DMS153 (cell line): ENCODE measurements at places on chromosomes 16 and 17.

- DNase-seq: no peak
These were observed 61.4 kb upstream of the ARHGAP44 start for GRCh38 chr17:12727881-12728280.

- DNase-seq: no peak
These were observed 421.9 kb downstream of the PMP22 start for GRCh38 chr17:14843086-14843795.

GRCh38 chr17:77184474-77184873, 43.7 kb downstream of the SEC14L1 start:
- DNase-seq: no peak

- DNase-seq: no peak
These were observed 4.9 kb downstream of the CACNA1H start for GRCh38 chr16:1157639-1158455.

DNA sequence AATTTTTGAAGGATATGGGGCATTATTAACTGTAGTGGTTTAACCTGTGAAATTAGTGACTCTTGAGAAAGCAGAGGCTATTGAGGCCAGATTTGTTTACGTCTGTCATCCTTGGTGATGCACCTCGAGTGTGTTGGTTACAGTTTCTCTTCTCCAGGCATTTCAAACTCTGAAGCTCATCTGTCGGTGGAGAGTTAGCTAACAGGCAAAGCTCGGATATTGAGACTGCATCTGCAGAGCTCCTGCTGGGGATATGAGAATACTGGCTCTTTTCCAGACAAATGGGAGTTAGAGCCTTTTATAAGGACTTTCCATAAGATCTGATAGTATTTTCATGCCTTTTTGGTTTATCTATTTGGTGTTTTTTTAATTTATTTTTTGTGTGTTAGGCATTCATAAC, 6.7 kb downstream of the CLEC16A start:
- DNase-seq: no peak

GRCh38 chr16:30743716-30744115, 4.5 kb upstream of the PHKG2 start:
- no peak for DNase-seq

DNA sequence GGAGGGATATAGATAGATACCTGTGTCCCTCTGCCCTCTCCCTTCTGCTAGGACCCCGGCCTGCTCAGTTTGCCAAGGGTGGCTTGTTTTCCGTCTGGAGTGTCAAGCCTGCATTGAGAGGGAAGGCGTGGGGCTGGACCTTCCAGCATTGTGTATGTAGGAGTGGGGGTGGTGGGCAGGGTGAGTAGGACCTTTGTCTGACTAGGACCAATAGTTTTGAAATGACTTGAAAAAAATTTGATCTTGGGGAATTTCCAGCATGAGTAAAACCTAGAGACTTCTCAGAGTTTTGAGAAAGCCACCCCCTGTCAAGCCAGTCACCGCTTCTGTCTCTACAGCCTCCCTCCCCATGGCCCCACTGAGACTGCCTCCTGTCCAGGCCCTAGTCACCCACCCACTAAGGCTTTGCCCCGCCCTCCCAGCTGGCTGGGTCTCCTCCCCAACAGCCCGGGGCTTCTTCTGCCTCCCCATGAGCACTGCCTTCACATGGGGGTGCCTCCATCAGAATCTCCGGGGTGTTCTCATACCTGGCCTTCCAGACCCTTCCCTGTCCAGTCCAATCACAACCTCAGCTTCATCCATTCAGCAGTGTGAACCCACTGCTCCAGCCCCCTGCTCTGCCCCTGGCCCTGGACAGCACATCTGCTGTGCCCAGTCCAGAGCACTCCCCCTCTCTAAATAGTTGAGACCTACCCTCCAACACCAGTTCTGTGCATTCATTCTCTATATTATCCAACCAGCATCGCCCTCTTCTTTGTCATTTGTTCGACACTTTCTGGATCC, 207.0 kb downstream of the MSI2 start:
- DNase-seq: no peak

- no peak for DNase-seq
These were observed 4.1 kb upstream of the PITPNA start for GRCh38 chr17:1566505-1567199.

DNA sequence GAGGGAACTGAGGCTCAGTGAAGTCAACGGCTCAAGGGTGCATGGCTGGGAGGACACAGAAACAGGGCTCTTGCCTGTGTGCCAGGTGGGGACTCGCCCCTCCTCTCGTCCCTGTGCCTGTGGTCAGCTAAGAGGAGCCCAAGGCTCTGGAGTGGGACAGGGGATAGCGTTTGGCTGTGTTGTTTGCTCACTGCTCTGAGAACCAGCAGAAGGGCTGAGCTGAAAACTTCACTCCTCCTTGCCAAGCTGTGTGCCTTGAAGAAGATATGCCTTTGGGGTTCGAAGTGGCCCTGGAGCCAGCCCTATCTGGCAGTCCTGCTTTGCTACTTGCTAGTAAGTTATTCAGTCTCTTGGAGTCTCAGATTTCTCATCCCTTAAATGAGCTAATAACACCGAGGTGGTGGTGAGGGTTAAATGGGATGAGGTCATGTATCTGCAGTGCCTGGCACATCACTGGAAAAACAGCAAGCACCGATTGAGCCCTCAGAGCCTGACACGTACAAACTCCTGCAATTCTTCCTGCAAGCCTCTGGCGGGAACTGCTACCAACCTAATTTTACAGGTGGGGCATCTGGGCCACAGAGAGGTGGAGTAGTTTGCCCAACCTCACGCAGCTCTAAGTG, 17.7 kb downstream of the FOXL1 start:
- DNase-seq: no peak

DNA sequence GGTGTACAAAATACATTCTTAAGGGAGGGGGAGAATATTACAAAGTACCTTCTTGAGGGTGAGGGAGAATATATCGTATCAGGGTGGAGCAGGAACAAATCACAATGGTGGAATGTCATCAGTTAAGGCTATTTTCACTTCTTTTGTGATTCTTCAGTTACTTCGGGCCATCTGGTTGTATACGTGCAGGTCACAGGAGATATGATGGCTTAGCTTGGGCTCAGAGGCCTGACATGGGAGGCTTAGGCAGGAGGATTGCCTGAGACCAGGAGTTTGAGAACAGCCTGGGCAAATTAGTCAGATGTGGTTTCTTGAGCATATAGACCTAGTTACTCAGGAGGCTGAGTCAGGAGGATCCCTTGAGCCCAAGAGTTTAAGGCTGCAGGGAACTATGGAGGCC, 13.1 kb downstream of the ODAD4 start:
- no peak for DNase-seq

DNA sequence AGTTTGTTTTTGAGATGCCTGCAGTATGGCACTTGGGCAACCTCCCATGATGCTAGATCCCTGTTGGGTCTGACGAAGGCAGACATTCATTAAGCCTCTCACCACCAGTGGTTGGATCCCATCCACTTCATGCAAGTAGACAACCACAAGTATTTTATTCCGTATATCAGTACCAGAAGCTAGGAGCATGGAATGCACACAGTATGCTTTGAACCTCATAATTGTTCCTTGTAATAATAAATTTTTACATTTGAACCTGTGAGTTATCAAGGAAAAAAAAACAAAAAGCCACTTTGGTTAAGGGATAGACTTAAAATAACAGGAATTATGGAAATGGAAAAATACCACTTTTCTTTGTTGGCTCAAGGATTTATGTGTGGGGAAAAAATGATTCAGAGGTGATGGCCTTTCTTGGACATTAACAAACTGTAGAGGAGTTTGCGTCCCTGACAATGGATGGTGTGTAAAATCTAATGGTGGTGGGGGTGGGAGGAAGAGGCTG, 107.1 kb upstream of the KCNJ16 start:
- no peak for DNase-seq

GRCh38 chr17:43720311-43721060, 38.1 kb downstream of the SOST start:
- DNase-seq: peak; percentile 28

- DNase-seq: no peak
These were observed 1.6 kb upstream of the CCL13 start for GRCh38 chr17:34354637-34355036.

GRCh38 chr17:80842456-80843013, 149.1 kb upstream of the CHMP6 start:
- DNase-seq: peak; percentile 88

- no peak for DNase-seq
These were observed 80.9 kb downstream of the DNAH17 start for GRCh38 chr17:78496311-78496710.
